ENCODE measurements at places on chromosomes 13 and 19. TPM values are rescaled to one million over a fixed set of nuclear protein-coding genes. Genes with fewer than 3 reads are reported as not detected.

PTH2 gene
- polyA plus RNA-seq, result not detected

KIR2DL1 gene
- polyA plus RNA-seq, result not detected

NPAS1 gene
- polyA plus RNA-seq, result 2.6 TPM

LIM2 gene
- polyA plus RNA-seq, result not detected

MAG gene
- polyA plus RNA-seq, result not detected

KLK10 gene
- not detected for polyA plus RNA-seq

SCN1B gene
- polyA plus RNA-seq, result 6.2 TPM

KCNJ14 gene
- 0.31 TPM for polyA plus RNA-seq
